ENCODE measurements at places on chromosomes 3 and 15.

DNA sequence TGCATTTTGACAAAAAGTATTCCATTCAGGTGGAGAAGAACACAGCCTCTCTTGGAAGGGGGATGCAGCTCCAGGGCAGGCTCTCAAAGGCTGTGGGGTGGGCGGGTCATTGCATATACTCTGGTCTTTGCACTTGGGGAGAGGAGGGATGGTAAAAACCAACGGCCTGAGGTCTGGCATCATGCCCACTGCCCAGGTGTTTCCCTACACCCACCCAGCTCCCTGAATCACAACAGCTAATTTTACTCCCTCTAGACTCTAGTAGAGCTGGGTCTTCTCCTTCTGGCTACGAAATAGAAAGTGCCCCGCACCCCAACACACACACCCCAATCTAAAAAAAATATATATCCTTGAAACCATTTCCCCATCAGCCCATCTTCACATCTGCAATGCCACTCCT, 1.0 kb downstream of the MYLK start:
- no peak for DNase-seq

- peak; percentile 45 for DNase-seq
These were observed at the start of gene CMTM7 for GRCh38 chr3:32391643-32392535. Gene CMTM7 (plus strand): TSS chr3:32391853. CDS start chr3:32391907, 54 bp downstream.

DNA sequence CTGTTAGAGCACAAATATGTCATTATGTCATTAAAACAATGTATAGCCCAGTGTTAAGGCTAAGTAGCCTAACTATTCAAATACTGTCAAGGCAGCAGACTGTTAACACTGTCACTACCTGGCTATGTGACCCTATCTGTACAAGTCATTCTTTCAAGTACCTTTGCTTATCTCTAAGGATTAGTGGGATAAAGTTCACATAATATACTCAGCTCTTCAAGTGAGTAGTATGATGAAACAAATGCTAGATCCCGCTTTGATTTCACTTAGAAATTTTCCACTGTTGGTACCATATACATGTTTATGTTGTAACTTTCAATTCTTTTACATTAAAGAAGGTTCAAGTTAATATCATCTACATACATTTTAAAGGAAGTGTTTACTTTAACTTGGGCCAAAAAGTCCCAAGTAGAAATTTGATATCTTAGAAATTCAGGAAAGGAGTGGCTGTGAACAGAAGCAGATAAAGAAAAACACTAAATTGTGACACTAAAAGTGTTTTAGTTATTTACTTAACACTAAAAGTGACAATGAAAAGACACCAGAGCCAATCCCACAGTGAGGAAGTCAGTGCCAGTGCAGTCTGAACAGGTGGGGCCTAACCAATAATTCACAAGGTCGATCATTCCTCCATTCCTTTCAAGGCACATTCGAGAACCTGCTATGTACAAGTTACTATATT, 4.8 kb upstream of the RFX7 start:
- no peak for DNase-seq

DNA sequence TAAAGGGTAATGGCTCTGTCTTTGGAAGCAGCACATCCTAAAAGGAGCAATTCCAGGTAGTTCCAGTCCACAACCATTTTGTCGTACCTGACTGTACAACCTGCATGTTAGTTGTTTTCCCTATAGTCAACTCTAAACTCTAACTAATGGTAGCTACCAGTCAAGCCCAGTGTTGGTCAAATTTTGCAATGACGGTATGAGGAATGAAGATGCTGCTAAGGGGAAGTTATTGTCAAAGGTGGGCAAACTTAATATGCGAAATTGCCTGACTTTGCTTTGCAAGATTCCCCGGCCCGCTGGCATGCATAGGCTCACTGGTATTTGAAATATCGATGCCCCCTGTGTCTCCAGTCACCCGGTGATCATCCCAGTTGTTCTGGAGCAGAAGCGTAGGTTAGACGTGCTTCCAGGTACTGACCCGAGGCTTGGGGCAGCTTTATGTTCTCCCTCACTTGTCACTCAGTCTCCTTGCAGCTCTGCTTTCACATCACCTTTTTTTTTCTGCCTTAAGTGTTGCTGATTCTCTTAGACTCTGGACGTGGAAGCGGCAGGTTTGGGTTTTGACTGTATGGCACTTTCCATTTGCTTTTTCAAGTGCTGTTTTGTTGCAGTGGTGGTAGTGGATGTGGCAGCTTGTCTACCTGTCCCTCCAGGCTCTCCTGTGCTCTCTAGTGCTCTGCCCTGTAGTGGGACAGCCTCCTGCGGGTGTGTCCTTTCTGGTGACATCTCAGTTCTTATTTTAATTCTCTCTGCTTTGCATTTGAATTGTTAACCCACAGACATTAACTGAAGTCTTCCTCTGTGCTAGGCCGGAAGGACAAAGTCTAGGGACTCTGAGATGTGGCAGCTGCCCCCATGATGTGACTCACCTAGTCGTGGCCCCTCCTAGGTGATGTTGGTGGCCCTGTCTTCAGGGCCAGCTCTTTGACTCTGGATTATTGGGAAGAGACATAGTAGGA, 95.8 kb upstream of the UMPS start:
- DNase-seq: no peak
